ENCODE measurements at places on chromosomes 2 and 18.

DNA sequence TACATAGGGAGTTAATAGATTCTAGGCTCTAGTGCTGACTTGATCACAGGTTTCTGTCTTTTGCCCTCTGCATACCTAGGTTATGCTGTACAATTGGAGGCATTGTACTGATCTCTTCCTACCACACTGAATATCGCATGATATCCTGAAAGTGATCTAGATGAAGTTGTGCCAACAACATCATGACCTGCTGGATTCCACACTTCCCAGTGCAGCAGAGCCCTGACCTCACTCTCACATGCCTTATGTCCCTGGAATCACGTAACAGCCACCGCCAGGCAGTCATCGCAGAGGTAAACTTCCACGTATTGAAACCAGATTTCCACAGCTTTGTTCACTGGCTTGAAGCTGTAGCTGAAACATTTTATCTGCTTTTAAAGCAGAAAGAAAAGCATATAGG is 214.0 kb downstream of the ANKRD30B start:
- DNase-seq, result no peak

DNA sequence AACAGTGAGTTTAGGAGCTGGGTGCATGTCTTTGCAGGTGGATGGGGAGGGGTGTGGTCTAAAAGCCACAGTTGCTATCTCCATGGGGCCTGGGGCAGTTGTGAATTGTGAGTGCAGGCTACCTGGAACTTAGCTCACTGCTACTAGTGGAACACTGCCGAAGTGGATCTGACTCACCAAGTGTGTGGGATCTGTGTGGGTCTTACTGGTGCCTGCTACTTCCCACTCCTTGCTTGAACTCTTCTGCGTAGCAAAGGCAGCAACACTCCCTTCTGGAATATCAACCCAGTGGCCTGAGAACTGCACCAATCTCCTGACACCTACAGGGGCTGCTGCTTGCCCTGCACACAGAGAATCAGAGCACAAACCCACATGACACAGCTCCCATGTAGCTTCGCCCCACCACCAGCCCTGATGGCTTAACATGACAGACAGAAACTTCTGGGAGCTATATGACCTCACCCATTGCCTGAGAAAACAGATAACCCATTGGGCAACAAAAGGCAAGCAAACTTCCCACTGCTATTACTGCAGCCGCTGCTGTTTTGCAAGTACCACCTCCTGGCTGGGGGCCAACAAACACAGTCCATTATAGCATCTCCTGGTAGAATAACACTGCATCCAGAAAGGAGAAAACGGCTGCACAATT is 455.1 kb upstream of the DDX18 start:
- DNase-seq, result no peak

GRCh38 chr2:36466135-36466534 is 110.6 kb downstream of the CRIM1 start:
- DNase-seq, result no peak

DNA sequence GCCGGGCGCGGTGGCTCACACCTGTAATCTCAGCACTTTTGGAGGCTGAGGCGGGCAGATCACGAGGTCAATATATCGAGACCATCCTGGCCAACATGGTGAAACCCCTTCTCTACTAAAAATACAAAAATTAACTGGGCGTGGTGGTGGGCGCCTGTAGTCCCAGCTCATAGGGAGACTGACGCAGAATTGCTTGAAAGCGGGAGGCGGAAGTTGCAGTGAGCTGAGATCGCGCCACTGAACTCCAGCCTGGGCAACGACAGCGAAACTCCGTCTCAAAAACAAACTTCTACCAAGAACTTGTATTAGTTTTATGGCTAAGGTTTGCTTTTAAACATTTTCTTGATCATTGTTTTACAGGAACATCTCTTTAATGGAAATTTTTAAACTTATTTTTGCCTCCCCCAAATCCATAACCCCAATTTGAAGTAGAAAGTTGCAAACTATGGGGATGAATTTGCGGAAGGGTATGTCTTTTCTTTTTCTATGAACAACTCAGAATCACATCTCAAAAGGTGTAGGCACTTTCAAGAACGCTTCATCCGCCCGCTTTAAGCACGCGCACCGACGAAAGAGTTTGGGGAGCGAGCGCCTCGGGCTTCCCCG is 46.8 kb upstream of the PTMA start:
- no peak for DNase-seq

GRCh38 chr2:127330753-127331152 is 36.8 kb upstream of the ERCC3 start:
- no peak for DNase-seq

DNA sequence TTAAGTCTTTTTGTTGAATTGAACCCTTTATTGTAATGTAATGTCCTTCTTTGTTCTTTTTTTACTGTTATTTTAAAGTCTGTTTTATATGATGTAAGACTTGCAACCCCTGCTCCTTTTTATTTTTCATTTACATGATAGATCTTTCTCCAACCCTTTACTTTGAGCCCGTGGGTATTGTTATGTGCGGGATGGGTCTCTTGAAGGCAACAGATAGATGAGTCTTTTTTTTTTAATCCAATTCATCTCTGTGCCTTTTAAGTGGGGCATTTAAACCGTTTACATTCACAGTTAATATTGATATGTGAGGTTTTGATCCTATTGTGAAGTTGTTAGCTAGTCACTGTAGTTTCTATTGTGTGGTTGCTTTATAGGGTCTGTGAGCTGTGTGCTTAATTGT is 120.6 kb downstream of the NCOA1 start:
- DNase-seq, result no peak

GRCh38 chr2:28729698-28730097 is 21.9 kb upstream of the PPP1CB start:
- DNase-seq, result no peak

GRCh38 chr2:109084341-109084740 is 44.7 kb upstream of the SH3RF3 start:
- DNase-seq, result no peak

GRCh38 chr18:74546751-74547530 is 12.6 kb downstream of the CNDP1 start:
- DNase-seq, result no peak

DNA sequence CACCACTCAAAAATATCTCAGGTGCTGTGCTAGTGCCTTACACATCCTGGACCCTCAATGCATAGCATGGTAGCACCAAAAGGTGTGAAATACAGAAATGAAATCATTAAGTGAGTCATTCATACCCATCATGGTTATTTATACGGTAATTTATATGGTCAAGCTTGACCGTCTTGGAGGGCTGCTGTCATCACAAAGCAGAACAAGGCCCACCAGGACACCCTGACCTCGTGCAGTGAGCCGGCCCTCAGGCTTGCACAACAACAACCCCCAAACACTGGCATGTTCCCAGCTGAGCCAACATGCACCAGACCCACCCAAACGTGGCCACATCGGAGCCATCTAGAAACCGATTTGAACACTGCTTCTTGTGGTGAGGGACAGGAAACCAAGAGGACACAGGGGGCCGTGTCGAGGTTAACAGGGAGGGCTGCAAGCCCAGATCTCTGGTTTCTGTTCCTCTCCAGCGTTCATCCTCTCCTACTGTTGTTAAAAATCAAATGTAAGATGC is 378.5 kb upstream of the ID2 start:
- peak; percentile 50 for DNase-seq

- DNase-seq, result no peak
Observed at GRCh38 chr2:28991021-28991420, 9.9 kb downstream of the TOGARAM2 start.

DNA sequence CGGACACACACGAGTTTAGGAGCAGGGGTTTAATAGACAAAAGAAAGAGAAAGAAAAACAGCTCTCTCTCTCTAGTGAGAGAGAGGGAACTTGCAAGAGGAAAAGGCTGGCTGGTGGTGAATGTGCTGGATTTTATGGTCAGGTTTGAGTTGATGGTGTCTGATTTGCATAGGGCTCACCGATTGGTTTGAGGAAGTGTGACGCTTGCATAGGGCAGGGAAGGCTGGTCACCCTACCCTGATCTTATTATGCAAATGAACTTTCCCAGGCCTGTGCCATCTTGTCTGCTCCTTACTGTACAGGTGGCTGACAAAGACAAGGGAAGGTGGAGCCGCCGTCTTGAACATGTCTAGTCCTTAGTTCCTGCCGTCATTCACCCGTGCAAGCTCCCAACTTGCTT is 408.9 kb downstream of the RIT2 start:
- no peak for DNase-seq

DNA sequence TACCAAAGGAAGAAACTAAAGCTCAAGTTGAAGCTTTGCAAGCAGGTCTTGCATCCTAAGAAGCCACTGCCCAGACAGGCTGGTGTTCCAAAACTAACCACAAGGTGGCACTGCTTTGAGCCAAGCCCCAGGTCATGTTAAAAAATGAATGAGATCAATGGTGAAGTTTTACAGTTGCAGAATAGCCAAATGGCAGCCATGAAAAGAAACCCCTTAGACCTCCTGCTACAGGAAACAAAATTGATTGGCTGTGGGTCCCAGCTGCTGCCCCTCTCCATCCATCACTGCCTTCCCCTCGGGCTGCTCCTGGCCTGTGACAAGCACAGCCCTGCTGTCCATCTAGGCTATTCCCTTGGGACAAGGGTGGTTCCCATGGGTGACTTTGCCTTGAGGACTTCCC is 20.7 kb upstream of the MREG start:
- DNase-seq, result peak; percentile 75

DNA sequence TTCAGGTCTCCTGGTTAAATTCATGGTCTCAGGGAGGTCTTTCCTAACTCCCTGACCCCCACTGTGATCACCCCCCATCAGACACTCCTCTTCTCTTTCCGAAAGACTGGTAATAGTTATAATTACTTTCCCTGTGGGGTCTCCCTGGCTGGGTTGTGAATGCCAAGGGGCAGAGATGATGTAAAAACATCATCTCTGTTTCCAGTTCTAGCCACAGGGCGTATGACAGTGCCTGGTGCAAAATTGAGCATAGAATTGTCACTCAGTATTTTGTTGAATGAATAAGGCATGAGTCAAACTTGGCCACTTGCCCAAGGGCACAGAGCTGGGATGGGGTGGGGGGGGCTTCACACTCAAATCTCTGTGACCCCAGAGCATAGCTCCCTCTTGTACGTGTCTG is 65.2 kb downstream of the LTBP1 start:
- no peak for DNase-seq

DNA sequence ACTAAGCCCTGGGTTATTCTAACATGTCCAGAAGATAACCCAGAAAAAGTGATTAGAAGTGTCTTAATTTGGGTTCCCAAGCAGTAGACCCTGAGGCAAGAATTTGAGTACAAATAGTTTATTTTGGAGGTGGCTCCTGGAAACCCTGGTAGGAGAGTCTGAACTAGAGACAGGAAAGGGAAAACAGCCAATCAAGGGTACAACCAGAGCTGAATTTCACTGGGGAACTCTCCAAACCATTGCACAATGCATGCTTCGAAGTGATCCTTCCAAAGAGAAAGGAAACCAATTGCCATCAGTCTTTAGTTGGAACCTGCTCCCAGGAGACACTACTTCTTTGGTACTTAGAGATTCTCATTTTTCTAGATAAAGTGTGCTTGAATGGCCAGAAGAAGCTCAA is 361.5 kb downstream of the MBD2 start:
- no peak for DNase-seq

DNA sequence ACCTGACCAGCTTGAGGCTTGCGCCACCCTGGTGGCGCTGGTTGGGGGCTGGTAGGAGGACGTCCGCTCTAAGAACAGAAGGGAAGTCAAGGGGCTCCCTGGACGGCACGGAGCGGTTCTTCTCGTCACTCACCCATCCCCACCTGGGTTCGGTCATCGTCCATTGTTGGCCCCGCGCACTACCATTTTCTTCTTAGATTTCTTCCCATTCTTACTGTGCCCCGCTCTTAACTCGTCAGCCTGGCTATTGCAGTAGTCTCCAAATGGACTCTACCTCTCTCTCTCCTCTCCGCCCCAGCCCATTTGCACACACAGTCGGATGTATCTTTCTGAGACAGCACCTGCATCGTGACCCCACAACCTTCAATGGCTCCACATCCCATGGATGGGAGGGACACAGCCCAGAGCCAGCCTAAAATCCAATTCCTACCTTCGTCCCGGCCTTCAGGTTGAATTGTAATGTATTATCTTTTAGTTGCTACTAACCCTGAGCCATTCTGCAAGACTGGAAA is 814 bp upstream of the RAB1A start:
- no peak for DNase-seq

GRCh38 chr2:237696461-237696860 is 69.1 kb downstream of the LRRFIP1 start:
- no peak for DNase-seq

- DNase-seq, result no peak
Observed at GRCh38 chr2:71832388-71832787, 315.3 kb downstream of the CYP26B1 start.

- DNase-seq, result no peak
Observed at GRCh38 chr18:46587600-46587999, 69.4 kb downstream of the LOXHD1 start.

DNA sequence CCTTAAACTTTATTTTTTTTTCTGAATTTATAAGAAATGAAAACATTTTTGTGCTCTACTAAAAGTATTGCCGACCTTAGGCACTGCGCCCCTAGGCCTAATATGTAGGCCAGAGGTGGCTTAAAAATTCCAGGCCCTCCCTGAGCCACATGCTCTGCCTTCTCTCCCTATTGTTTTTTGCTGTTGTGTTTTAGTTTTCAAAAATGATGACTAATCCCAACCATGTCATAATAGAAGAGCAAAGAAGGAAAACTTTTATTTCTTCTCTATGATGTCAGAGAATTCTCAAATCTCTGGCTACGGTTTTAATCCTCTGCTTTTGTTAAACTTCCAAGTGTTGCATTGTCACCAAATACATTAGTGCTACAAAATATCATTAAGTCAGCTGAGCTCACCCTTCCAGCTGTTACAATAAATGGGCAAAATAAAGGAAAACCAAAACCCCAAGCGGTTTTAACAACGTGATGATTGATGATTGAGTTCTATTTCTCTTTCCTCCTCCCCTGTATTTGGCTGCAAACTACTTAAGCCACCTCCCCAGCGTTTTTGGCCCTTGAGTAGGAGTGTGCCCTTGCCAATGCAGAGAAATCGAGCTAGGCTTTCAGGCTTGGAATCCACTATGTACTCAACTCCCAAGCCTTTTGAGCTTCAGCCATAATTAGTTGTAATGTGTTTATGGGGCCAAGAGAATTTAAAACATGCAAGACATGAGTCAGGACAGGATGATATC is 163.5 kb upstream of the POU3F3 start:
- no peak for DNase-seq

GRCh38 chr18:60372596-60372995 is at the start of gene MC4R:
Gene MC4R, minus strand, starts transcription at chr18:60372775. Its CDS starts 426 bp downstream, at chr18:60372349.
- no peak for DNase-seq

DNA sequence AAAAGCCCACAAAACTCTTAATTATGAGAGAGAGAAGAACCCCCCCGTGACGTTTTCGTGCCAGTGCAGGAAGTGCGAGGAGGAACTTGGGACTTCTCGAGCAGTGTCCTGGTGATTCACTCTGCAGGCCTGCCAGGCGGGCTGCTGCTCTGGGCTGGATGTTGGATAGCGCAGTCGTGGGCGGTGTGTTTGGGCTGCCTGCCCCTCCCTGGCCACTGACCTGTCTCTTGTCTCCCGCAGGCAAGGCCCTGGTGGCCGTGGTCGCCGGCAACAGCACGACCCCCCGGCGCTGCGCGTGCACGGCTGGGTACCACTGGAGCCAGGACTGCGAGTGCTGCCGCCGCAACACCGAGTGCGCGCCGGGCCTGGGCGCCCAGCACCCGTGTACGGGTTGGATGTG is 29.0 kb downstream of the TNFRSF11A start:
- DNase-seq, result no peak

- no peak for DNase-seq
Observed at GRCh38 chr2:218953366-218953954, 6.0 kb upstream of the CDK5R2 start.

Measured in activated CD8-positive, alpha-beta memory T cell treated with anti-CD3 and anti-CD28 coated beads for 48 hours (primary cell).